ENCODE measurements at places on chromosomes 12 and 14.

DNA sequence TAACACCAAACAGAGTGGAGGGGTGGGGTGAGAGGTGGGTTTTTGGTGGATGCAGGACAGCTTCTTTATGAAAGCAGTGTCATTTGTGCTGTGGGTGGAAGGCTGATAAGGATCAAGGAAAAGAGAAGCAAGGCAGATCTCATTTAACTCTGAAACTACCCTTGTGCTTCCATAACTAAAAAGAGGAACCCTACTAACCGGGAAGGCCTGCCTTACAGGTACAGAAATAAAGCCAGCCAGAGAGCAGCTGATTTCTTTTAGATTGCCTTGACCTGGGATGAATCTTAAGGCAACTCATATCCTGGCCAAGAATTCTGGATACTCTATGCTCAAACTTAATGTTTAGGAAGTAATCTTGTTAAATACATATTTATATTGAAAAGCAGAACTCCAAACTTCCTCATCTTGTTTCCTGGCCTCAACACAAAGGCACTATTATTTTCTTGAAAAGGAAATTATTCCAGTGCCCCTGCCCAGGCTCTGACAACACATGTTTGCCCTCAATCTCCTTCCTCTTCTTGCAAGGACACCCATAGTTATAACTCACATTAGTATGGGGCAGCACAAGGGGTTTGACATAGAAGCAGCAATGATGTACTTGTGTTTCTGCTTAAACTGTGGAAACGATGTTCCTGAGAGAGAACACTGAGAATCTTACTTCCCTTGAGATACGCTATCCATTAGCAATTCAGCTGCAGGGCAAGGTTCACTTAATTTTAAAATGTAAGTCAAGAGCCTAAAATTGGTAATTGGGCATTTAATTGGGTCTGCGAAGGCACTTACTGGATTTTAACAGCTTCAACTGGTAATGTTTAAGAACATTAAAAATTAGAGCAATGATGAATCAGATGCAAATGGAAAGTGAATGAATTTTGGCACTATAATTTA lies 173.7 kb downstream of the STXBP6 start:
- DNase-seq: no peak

DNA sequence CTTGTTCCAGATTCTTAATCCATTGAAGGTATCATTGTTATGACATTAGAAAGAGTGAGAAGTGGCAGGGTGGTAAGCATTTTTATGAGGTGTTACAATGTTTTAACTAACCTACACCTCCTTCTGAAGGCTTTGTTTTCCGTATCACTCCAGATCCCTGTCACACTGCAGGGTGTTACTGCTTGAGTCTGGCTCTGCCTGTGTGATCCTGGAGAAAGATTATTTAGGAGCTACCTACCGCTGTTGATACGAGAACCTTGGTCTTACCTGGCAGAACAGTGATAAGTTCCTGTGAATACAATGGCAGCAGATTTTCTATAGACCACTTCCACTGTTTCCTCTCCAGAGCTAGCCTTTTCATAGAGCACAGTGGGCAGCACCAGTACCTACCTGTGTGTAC lies 36.2 kb downstream of the GRIN2B start:
- DNase-seq: no peak

- no peak for DNase-seq
Measured at GRCh38 chr12:10634427-10634826, 21.0 kb upstream of the MAGOHB start.

DNA sequence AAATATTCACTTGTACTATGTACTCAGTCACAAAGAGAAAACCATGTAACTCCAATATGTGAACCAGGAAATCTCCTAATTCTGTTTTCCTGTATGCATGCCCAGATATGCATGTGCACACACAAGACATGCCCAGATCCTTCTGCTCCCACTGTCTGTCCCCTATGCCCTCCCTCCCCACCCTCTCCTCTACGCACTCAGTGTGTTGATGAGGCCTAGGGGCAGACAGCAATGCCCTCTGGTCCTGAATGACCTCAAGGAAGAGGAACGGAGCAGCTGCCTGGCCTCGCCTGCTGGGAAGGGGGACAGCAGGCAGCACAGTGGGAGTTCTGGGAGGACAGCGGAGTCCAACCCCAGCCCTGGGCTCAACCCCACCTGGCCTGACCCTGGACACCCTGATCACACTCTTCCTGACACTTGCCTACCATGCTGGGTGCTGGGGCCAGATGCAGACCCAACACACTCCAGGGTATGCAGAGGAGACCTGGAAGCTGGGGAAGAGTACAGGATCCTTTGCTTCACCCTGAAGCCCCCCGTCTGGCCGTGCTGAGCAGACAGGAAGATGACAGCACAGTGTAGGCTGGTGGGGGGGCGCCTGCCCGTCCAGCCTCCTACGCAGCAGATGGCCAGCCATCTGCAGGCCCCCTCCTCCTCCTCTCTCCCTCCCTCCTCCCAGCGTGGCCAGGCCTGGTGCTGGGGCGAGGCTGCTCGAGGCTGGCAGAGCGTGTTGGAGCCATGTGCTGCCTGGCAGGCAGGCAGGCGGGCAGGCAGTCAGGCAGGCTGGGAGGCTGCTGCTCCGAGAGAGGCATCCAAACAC lies 106.6 kb upstream of the NCOR2 start:
- peak; percentile 95 for DNase-seq

DNA sequence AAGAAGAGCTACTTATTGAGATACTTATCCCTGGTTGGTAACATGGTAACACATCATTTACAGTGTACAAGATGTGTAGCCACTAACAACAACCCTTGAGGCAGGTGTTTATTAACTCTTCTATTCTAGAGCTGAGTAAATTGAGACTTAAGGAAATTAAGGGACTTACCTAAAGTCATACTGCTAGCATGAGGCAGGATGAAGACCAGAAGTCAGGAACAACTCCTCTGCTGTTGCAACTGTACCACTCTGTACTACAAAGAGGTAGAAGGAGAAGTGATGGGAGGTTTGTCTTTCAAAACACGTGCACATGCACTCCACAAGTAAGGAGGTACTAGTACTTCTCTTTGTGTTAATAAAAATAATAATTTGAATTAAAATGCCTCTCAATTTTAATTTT lies 79.9 kb downstream of the LLPH start:
- DNase-seq: no peak

DNA sequence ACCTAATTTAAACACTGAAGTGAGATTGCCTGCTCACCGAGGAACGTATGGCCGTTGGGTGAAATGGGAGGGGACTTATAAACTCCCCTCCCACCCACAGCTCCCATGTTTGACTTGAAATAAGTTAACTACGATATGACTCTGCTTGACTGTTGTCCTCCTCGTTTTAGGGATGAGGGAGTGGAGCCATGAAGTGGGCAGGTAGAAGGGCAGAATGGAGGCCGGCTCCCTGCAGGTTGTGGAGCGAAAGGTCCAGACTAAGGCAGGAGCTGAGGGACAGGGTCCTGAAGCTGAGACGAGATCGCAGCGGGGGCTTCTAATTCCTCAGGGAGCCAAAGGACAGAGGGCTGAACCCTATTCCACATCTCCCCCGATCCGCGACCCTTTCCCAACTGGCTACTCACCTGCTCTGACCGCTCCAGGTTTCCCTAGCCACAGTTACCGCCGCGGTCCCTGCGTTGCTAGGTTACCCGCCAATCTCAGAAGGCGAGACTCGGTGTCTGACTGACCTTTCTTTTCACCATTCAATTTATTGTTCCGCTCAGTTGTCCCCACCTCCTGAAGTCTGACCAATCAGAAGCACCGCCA lies 577 bp upstream of the TPCN1 start:
- no peak for DNase-seq

GRCh38 chr14:102930753-102931579 lies 8.5 kb downstream of the AMN start:
- DNase-seq: no peak

DNA sequence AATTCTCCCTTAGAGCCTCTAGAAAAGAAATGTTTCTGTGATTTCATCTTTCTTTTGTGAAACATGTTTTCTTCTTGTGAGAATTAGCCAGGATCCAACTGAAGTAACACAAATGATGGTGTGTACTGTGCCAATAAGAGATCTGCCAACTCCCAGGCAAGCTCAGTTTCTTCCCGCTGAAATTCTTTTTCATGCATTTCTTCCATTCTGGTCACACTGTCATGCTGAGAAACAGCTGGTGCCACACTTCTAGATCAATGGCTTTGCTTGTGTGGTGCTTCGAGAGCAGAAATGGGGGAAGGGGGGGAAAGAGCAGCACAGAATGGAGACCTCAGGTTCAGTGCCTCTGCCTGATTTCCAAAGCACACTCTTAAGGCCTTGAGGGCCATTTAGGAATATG lies 41.4 kb upstream of the FGF6 start:
- DNase-seq: no peak

DNA sequence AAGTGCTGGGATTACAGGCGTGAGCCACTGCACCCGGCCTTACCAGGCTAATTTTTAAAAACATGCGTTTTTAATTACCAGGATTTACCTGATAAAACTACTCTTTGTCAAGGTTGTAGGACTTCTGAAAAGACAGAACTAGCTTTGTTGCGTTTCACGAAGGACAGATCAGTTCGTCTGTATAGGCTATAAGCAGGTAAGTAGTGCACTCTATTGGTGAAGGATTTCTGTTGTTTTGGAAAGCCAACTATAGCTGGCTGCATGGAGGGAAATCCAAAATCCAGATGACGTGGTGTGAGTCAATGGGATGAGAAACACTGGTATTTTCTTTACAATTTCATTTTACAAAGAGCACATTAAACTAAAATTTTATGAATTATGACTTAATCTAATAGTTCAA lies 14.6 kb downstream of the GNPNAT1 start:
- DNase-seq: no peak

- DNase-seq: no peak
Measured at GRCh38 chr12:120981407-120981941, 3.1 kb downstream of the HNF1A start.

GRCh38 chr12:94643606-94644005 lies 6.8 kb downstream of the TMCC3 start:
- DNase-seq: no peak

DNA sequence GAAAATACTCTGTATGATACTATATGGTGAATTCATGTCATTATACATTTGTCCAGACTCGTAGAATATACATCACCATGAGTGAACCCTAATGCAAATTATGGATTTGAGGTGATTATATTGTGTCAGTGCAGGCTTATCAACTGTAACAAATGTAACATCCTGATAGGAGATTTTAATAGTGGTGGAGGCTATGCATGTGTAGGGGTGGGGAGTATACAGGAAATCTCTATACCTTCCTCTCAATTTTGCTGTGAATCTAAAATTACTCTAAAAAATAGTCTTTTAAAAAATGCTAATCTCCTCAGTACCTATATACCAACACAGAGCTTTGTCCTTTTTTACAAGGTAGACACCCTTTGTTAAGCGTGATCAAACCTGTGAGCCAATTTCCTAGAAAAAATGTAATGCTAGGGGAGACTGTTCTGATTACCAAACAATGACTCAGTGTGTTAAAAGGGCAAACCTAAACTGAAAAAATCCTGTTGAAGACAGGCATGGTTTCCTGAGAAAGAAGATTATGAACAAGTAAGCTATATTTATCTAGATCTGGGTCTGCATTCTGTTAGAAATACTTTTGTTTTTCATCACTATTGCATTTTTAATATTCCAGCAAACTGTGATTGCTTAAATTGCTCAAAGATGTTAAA lies 170.9 kb downstream of the DUSP6 start:
- no peak for DNase-seq

- no peak for DNase-seq
Measured at GRCh38 chr12:124509676-124510300, 57.6 kb downstream of the NCOR2 start.

- DNase-seq: no peak
Measured at GRCh38 chr14:68607081-68607866, 185.6 kb downstream of the ZFP36L1 start.

DNA sequence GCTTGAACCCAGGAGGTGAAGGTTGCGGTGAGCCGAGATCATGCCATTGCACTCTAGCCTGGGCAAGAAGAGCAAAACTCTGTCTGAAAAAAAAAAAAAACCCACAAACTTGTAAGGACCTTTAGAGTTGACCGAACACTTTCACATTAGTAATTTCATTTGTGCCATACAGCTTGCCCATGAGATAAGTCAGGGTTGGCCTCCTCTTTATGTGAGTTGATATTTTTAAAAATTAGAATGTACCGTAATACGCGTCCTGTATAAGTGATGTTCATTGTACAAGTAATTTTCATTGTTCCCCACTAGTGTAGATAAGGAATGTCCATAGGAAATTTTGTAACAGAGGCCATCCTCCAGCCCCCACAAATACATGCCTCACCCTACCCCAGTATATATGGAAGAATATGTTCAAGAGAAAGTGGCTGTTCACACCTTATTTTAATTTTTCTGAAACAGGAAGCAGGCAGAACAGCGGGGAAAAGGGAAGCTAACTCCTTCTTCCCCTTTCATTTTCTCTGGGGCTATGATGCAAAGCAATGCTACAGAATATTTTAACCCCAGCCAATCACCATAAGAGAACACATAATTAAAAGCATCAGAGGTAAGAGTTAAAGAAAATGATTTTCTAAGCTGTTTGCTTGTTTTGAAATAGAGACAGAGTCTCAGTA lies 31.9 kb upstream of the HIF1A start:
- no peak for DNase-seq

DNA sequence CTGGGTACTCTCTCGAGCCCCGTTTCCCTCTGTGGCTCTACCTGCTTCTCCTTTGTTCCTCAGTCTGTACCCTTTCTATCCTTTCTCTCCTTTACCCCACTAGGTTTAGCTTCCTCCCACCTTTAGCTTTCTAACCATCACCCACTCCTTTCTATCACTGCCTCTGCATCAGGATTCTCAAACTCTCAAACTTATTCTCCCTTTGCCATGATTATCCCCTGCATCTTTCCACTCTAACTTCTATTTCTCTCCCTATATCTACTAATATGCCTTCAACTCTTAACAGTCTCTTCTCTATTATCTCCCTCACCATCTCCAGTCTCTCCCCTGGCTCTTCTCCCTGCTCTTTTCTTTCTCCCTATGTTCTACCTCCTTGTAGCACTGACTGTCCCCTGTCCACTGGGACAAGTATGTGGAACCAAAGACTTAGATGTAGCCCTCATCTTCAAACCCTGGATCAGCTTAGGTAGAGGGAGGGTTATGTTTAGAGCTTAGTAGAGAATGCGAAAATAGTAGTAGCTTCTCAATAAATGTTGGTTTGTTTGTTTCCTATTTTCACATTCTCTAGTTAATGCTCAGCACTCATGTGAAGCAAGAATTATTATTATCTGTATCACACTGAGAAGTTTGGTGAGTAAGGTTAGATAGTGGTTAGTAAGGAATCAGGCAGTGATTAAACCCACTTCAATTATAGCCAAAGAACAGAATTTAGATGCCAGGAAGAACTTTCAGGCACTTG lies 3.4 kb downstream of the GDF11 start:
- DNase-seq: no peak

Measured in putamen (tissue), 1 donor.